ENCODE measurements at places on chromosomes 1 and 21.

- DNase-seq, result no peak
Measured at GRCh38 chr21:29179503-29179902, 49.1 kb downstream of the MAP3K7CL start.

- DNase-seq, result peak; percentile 25
Measured at GRCh38 chr1:23369335-23370013, at the start of gene ZNF436. TSS of gene ZNF436 (minus strand) at chr1:23369836. CDS start at chr1:23368005, 1,831 bp downstream.

DNA sequence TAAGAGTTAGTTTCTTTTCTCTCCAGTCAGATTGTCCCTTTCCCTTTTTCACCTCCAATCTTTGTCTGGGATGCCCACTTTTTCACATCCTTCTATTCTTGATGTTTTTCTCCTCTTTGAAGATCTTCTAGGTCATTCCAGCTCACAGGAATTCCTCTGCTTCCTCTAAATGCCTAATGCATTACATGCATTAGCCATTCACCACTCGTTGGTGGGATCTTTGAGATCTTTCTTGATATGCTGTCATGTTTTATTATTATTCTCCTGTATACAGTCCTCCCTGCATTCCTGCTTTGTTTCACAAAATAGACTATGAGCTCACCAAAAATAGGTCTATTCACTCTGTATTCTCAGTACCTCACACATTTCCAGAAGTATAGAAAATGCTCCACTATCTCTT is 129.0 kb downstream of the LYPLAL1 start:
- DNase-seq, result no peak

- DNase-seq, result no peak
Measured at GRCh38 chr1:41475346-41475745, 9.1 kb downstream of the EDN2 start.
